ENCODE measurements at places on chromosomes 5 and 9.

DNA sequence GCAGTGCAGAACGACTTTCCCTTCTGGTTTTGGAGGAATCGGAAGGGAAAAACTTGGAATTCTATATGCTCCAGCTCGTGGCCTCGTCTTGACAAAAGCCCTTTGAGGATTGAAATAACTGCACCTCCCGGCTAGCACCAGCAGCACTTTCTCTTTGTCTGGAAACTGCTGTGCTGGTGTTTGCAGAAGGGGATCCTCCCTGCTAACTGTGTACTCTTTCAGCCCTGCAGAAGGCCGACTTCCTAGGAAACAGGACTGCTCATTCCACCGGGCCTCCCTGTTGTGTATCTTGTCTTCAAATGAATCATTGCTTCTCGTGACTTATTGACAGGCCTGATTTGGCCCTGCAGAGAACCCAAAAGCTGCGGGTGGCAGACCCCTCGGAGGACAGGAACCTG is 23.6 kb downstream of the STC2 start:
- DNase-seq: no peak

- no peak for DNase-seq
These were observed 174.0 kb downstream of the TMC1 start for GRCh38 chr9:72695365-72695764.

- no peak for DNase-seq
These were observed 31.9 kb downstream of the SH3TC2 start for GRCh38 chr5:149030838-149031397.

- DNase-seq: no peak
These were observed 3.4 kb downstream of the ADAMTS6 start for GRCh38 chr5:65478336-65478735.

GRCh38 chr9:133253268-133253667 is 21.7 kb downstream of the ABO start:
- DNase-seq: no peak

DNA sequence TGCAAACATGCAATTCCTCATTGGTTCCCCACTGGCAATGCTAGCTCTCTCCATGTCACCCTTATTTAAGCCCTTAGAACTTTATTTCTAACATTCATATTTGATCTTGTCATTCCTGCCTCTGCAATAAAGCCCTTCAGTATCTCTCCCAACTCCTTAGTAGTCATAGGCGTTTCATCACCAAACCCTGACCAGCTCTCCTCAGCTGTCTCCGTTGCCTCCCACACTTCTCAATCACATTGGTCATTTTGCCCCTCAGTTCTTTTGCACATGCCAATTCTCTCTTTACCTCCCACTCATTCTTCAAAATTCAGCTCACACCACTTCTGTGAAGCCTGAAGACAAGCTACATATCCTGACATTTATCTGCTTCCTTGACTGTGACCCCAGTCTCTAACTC is 2.8 kb upstream of the RUSC2 start:
- no peak for DNase-seq

- DNase-seq: no peak
These were observed 145.5 kb upstream of the SLC24A2 start for GRCh38 chr9:19934301-19934871.

DNA sequence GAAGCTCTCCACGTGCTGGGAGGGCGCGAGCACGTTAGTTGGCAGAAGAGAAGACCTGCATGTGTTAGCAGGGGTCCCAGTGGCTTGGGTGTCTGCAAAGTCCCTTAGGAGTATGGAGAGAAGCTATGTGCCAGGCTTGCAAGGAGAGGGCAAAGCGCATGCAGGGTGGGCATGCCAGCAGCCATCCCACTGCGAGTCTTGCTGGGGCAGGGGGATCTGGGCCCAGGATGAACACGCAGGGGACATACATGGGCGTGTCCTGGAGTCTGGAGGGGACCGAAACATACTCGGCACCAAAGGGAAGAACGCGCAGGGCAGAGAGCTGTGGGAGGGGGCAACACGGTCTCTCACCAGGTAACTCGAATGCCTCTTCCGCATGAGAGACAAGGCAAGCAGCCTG is 43.6 kb upstream of the IPPK start:
- no peak for DNase-seq

DNA sequence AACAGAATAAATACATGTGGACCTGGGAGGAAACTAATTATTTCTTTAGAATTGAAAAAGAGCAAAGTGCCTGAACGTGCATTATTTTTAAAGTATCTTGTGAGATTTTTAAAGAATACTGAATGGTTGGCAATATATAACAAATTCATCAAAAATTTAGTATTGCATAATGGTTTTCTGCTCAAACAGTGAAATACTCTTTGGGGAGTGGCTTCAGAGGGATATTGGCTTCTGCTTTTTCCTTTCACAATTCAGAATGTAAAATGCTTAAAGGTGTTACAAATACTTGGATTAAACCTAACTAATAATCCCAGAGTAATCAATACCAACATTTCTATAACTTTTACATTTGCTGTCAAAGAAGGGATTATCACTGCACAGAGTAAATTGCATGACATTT is 379.3 kb upstream of the CHD1 start:
- DNase-seq: no peak

DNA sequence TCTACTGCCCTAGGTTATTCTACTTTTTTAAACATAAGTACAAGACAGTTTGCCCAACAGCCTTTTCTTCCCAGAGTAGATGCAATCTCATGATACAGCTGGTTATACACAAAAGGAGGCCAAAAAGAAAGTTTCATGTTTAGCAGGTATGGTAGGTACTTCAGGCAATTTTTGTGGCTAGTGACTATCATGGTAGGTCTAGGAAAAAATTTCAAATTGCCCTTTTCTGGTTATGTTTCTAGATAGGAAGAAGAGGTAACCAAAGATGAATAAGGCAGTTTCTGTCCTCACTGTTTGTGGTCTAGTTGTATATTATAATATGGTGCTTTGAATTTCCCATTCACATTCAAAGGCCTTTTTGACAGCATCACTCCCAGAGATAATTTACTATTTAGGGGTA is 19.7 kb downstream of the MEGF9 start:
- DNase-seq: no peak

GRCh38 chr5:132388244-132389050 is 18.9 kb downstream of the SLC22A5 start:
- no peak for DNase-seq

- DNase-seq: no peak
These were observed 536.9 kb upstream of the ZNF608 start for GRCh38 chr5:125283372-125283771.

DNA sequence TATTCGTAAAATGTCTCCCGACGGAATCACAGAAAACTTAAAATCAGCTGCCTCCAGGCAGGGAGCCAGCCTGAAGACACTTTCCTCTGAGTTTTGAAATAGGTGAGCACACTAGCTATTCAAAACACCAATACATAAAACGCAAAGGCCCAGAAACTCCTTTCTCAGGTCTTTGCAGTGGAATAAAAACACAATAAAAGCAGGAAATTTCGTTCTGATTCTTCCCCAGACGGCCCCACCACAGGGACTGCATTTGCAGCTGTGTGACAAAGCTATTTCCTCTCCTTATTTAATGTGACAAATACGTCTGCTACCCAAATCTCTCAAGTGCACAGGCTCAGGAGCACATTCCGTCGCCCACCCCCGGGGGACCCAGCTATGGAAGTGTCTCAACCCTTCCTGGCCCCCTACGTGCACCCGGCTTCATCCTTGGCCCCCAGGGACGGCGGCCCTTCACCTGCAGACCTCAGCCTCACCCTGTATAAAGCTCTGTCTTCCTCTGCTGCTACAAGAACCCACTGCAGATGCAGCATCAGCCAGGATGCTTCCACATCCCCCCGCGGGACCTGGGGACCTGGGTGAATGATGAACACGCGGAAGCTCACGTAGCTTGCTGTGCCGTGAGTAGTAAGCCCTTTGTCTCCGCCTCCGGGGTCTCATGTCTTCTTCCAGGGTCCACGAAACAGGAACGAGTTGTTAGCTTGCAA is 24.9 kb downstream of the AHRR start:
- no peak for DNase-seq

GRCh38 chr5:160458806-160459800 is 37.4 kb downstream of the PTTG1 start:
- no peak for DNase-seq

DNA sequence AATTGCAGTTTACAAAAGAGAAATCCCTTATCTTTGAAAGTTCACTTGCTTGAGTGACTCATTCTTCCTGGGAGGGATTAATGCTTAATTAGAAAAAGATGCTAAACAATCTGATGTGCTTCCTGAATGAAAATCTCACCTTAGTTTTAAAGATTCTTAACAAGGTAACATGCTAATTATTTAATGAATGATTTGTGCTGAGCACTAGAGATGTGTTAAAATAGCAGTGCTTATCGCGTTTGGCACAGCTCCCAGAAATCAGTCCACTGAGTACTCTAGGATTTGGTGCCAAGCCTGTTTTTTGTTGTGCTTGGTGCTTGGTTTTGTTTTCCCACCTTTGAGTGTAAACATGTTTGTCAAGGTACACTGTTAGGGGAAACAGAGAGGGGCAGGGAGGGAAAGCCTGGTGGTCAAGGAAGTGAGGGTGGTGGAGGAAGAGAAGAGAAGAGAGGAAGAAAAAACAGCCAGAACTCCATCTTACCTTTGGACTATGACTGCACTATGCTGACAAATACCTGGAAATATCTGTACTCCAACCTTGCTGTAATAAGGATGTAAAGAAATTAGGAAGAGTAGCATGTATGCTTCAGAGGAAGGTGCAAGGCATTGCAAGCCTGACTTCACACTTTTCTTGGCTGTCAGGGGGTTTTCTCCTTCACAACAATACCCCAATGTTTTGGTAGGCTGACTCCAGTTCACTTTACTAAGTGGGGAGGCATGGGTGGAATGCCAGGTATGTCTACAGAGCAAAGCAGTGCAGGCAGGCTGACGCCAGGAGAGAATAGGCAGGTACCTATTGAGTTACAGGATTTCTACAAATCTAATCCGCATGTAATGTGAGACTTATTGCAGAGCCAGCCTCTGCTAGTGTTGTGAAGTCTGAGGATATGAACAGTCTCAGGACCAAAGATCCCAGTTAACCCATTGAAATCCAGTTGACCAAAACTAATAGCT is 157.2 kb upstream of the ISL1 start:
- no peak for DNase-seq

- no peak for DNase-seq
These were observed 36.0 kb downstream of the SARDH start for GRCh38 chr9:133701981-133702797.

- no peak for DNase-seq
These were observed 120.2 kb upstream of the GRHPR start for GRCh38 chr9:37302277-37302676.

- no peak for DNase-seq
These were observed 13.8 kb upstream of the STC2 start for GRCh38 chr5:173341961-173342430.

- no peak for DNase-seq
These were observed 12.2 kb upstream of the S1PR3 start for GRCh38 chr9:88979021-88979420.

DNA sequence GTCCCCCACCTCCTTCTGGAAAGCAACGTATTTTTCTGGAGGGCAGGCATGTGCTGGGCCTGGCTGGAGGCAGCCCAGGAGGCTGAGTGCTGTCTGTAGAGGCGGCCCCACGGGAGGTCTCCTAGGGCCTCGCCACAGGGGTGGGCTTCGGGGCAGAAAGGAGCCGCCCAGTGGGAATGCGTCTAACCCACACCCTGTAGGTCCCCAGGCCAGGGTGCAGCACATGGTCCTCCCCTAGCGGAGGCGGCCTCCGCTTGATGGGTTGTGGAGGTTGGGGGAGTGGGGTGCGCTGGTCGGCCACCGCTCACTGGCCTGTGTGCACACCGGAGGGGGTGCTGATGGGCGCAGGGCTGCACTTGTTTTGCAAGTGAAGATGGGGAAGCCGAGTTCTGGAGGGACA is 48.3 kb upstream of the UBAC1 start:
- DNase-seq: no peak

DNA sequence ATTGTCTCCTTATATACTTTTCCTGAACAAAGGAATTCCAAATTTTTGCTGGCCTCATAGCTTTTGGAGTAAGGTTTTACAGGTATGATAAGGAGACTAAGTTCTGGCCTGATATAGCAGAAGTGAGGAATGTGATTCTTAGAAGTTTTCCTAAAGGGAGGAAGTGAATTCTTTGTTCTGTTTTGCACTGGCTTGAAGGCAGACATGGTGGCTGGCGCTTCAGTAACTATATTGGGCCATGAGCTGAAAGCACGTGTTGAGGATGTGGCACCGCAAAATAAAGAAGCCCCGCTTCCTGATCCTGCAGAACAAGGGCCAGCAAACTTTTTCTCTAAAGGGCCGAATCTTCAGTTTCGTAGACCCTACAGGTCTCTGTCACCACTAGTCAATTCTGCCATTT is 224.2 kb downstream of the SNX18 start:
- no peak for DNase-seq

GRCh38 chr5:122523776-122524175 is 211.7 kb downstream of the SNCAIP start:
- no peak for DNase-seq

DNA sequence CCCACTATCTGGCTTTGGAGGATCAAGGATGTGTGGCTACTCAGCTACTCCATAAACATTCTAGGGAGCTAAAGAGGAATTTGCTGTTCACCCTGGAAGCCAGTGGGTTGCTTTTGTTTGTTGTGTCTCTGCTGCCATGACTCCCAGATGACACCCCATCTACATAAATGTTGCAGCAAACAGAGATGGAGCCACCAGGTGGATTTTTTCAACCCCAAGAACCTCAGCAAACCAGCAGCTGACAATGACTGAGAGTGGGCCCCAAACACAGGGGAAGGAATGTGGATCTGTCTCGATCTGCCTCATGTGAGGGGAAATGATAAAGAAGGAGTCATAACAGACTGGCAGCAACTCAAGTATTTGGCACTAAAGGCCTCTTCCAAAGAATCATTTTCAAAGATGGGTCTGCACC is 132.7 kb upstream of the TNC start:
- peak; percentile 64 for DNase-seq

GRCh38 chr5:176647030-176647842 is at the start of gene TSPAN17:
TSPAN17 (plus strand) TSS chr5:176647484; CDS start chr5:176647616, 132 bp downstream.
- peak; percentile 98 for DNase-seq
